Upper lobe of left lung (tissue), 6 donors: ENCODE measurements at places on chromosomes 5 and 9. TPM values are rescaled to one million over a fixed set of nuclear protein-coding genes. Genes with fewer than 3 reads are reported as not detected.

DNA sequence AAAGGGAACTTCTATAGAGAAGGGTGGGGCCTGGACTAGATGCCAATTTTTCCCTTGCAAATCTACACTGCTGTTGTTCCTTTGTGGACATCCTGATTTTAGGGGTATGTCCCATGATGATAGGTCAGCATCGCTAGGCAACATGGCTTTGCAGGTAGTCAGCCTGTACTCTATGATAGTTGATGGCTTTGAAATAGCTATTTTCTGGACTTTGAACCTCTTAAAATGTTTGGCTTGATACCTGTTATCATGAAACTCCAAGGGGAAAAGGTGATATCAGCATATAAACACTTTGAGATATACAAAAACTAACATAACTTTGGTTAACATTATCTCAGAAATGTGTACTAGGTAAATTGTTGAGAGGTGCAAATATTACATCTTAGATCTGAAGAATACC, 533.2 kb downstream of the CTNND2 start:
- no peak for DNase-seq

DNA sequence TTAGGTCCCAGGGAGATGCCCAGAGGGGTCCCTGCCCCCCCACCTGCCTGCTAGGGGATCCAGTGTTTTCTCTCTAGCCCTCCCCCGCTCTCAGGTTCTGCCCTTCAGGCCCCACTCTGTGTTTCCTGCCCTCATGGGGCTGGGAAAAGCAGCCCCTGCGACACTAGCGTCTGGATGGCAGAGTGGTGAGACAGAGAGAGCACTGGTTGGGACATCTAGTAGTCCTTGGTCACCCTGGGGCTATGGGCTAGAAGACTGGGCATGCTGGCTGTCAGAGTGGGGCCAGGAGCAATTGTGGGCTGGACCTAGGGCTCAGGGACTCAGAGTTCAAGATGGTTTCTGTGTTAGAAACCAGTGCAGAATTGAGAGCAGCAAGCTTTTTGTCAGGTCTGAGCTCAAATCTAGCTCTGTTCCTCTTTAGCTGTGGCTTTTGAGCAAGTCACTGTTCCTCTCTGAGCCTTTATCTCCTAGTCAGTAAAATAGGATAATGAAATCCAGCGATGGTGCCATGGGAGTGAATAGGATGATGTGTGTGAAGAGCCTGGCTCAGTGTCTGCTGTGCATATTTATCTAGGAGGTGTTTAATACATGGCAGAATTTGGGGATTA, 39.0 kb downstream of the RGS3 start:
- DNase-seq = no peak

DNA sequence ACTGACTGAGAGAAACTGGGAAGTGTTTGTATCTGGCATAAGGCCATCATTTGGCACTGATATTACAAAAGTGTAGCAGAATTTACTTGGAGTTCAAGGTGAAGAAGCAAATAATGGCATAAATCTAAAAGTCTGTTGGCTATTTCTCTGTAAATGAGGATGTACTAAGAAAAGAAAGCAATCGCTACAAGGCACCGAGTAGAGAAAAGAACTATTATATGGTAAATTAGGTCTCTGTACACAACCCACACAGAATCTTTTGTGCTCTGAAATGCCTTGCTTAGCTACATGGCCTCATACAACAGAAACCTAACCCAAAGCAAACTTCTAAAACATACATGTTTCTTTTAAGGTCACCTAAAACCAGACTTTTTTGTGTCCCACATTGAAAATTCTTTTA, 290.1 kb upstream of the WWC1 start:
- no peak for DNase-seq

DNA sequence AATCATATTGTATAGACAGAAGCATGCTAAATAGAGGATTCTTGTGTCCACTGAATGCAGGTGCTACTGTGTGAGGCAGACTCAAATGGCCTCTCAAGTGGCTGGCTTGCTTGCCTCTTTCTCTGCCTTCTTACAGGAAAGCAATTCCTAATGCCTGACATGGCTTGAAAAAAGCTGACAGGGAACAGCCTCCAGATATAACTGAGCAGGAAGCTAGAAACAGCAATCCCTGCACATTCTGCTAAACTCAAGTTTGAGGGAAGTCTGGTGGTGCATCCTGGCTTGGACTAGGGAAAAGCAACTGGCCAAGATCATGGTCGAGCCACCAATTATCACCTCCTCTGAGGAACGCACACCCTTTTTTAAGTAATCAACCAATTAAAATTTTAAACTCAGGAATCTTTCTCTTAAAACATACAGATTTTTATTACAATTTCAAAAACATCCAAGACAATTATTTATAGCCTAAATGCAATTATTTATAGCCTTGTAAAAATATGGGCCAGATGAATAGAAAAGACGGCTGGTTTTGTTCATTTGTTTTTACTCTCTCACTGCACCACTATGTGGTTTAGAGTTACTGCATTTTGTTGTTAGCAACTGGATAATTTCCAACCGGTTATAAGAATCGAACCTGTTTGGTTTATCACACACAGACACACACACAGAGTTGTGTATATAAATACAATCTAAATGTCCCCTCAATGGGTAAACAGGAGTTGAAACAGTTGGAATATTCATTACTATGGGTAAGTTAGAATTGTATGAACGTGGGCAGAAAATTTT, 290.9 kb upstream of the ANKRD55 start:
- DNase-seq = no peak

DNA sequence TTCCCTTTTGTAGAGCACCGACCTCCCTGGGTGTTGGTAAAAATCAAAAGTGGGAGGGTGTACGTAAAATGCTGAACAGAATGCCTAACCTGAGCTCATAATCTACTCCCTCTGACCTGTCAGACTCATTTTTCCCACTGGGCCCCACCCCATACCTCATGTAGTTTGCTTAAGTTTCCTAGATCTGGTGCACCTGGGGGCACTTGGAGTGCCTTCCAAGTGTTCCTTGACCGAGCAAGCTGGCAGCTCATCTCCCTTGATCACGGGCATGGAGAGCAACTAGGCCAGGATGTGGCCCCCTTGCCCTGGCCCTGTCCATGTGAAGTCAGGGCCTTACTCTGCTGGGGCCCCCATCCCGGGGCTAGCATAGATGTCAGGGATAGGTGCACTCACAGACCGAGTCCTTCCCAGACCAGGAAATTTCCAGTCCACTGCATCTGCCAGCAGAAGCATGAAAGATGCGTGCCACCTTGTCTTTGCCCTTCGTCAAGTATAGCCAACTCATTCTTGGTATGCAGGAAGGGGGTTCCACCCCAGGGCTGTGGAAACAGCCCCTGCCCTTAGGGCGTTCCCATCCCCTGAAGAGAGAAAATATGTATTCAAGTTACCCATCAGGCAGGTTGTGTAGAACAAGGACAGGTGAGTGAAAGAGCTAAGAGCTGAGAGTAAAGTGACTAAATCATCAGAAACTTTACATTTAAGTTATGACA, 41.9 kb downstream of the SLC22A5 start:
- no peak for DNase-seq

- no peak for DNase-seq
Observed at GRCh38 chr9:133059623-133060022, 2.2 kb upstream of the CEL start.

DNA sequence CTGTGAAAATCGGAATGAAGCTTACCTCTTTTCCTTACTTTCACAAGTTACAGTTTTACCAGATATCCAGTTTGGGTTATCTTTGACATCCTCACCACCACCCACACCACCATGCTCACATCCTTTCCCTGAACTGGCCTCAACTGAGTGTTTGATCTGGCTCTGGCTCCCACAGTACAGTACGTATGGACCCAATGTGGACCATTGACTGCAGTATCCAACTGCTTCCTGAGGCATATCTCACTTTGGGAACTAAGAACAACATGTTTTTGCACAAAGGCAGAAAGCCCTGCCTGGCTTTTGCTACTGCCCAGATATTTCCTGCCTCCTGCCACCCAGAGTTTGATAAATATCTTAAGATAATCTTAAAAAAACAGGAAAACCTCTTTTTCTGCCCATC, 1232.0 kb upstream of the CDH18 start:
- no peak for DNase-seq

DNA sequence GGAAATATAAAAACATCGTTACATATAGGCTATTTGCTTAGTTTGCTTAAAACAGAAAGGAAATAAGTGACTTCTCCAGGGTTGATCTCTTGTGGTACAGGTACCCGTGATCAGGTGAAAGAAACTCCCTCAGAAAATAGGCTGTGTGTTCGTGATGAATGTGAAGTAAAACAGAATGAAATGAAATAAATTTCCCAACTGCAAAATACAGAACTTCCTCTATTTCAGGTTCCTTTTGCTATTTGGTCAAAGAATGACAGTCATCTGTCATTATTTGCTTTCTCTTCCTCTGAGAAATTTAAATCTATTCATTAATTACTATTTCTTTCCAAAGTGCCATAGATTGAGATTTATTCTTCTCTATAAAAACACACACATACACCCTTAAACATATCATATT, 408.1 kb downstream of the FAM170A start:
- DNase-seq = no peak

- no peak for DNase-seq
Observed at GRCh38 chr5:116406306-116407041, 168.1 kb downstream of the SEMA6A start.

DNA sequence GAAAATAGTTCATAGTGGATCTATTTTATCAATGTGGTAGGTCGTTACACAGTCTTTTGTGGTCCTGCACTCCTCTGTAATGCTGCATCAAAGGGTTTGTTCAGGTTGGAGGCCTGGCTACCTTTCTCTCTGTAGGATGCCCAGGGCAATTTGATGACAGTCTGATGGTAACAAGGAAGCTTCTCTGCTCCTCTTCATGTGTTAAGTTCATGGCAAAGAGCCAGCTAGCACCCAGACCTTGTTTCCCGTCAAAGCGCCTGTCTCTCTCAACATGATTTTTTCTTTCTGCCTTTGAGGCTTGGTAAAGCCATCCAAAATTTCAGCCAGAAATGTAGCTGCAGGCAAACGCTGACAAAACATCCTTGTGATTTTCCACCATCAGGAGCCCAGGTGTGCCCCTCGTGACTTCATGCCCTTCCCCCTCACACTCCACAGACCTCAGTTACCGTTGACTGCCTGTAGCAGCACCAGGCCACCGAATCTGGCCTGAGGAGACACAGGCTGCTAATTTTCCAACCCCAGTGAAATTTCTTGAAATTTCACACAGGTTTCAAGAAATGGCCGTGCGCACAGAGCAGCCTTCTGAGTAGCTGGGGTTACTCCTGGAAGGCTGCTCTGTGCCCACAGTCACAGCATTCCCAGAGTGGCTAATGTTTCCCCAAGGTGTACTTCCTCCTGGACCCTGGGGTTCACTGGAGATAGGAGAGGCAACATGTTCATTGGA, 292.7 kb downstream of the CWC27 start:
- no peak for DNase-seq

DNA sequence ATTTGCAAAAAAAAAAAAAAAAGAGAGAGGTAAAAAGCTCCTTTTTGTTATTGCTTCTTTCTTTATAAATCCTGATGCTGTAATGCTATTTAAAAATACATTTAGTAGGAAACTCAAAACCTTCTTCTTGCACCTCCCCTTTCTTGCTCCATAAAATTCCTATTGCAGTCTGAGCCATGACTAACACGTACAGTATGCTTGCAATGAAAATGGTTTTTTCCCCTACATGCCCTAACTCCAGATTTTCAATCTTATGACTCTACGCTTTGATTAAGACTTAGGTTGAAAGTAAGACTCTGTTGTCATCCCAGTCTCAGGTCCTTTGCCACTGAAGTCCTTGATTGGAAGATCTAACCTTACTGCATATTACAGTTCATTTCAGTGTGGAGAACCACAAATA, 23.9 kb downstream of the FGF10 start:
- no peak for DNase-seq

GRCh38 chr5:10735569-10736276, 25.3 kb downstream of the DAP start:
- DNase-seq = no peak

- no peak for DNase-seq
Observed at GRCh38 chr5:157993986-157994691, 135.2 kb upstream of the CLINT1 start.

GRCh38 chr9:95003689-95004410, 277.4 kb downstream of the AOPEP start:
- peak; percentile 52 for DNase-seq

DNA sequence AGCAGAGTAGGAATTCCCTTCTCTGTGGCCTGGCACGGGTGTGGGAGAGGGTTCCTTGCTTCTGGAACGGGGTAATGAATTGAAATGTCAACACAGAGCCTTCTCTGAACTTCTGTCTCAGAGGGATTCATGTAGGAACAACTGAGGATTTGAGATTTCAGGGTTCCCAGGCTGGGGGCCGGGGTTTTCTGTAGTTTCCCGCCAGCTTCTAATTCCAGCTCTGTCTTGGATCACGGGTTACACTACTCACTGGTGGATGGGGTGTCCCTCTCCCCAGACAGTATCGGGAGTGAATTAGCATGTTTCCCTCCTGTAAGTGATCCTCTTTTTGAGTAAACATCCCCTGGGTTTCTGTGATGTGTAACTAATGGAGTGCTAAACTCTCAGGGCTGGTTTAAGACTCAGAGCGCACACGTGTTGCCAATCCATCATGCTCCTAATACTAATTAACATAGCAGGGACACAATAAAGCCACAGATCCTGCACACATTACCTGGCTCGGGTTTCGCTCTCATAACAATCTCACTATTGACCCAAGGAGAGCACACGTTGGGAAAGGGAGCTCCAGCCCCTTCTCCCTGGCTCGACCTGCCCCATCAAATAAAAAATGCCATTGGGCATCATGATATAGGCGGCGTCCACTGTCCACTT, 18.1 kb upstream of the DMRT2 start:
- DNase-seq = no peak

DNA sequence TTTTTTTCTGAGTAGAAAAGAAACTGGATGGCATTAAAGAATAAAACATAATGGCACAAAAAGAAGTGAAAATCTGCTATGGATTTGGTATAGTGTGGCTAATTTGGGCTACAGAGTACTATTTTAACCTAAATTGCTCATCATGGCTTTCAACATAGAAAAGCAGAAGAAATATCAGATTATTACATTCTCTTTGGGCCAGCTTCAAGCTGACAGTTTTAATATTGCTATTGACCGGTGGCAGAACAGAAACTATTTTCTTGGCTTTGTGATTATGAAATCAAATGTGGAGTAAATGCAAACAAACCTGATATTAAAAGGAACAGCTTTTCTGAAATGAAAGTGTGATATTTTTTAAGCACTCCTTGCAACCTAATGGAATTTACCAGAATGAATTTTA, 301.5 kb downstream of the EPB41L4A start:
- no peak for DNase-seq

Gene CIZ1
- total RNA-seq = 120 TPM

Gene RASGRF2
- 7.7 TPM for total RNA-seq

Gene TLR4
- 39.9 TPM for total RNA-seq

Gene FAM114A2
- 45.3 TPM for total RNA-seq

Gene NEUROG1
- total RNA-seq = not detected

Gene IFNA13
- not detected for total RNA-seq

Gene ROR2
- total RNA-seq = 5.2 TPM

Gene IL9
- not detected for total RNA-seq

Gene MZB1
- total RNA-seq = 1.5 TPM

Gene SVEP1
- 43.0 TPM for total RNA-seq

Gene GPR21
- total RNA-seq = not detected
